ENCODE measurements at places on chromosomes 12 and 14. TPM values are rescaled to one million over a fixed set of nuclear protein-coding genes. Genes with fewer than 3 reads are reported as not detected.

The CCDC85C gene
- total RNA-seq: 9.7 TPM

The HOXC4 gene
- 0.10 TPM for total RNA-seq

The NR1H4 gene
- 0.15 TPM for total RNA-seq

The FGF23 gene
- total RNA-seq: not detected

The CIDEB gene
- total RNA-seq: 2.0 TPM

The MYBPC1 gene
- not detected for total RNA-seq

The SRRM4 gene
- total RNA-seq: not detected

The MEG3 gene
- total RNA-seq: 134 TPM

The UNC79 gene
- under 0.01 TPM for total RNA-seq

The CPNE6 gene
- total RNA-seq: not detected

The NYNRIN gene
- 8.5 TPM for total RNA-seq

The INSM2 gene
- total RNA-seq: not detected

The PRKAG1 gene
- total RNA-seq: 56.5 TPM

The SP7 gene
- not detected for total RNA-seq

The SRSF9 gene
- 104 TPM for total RNA-seq

The RHEBL1 gene
- total RNA-seq: 2.3 TPM

Measured in glomerular endothelial cell (primary cell).